T-cell (primary cell): ENCODE measurements at places on chromosomes 3 and 15. TPM values are rescaled to one million over a fixed set of nuclear protein-coding genes. Genes with fewer than 3 reads are reported as not detected.

DNA sequence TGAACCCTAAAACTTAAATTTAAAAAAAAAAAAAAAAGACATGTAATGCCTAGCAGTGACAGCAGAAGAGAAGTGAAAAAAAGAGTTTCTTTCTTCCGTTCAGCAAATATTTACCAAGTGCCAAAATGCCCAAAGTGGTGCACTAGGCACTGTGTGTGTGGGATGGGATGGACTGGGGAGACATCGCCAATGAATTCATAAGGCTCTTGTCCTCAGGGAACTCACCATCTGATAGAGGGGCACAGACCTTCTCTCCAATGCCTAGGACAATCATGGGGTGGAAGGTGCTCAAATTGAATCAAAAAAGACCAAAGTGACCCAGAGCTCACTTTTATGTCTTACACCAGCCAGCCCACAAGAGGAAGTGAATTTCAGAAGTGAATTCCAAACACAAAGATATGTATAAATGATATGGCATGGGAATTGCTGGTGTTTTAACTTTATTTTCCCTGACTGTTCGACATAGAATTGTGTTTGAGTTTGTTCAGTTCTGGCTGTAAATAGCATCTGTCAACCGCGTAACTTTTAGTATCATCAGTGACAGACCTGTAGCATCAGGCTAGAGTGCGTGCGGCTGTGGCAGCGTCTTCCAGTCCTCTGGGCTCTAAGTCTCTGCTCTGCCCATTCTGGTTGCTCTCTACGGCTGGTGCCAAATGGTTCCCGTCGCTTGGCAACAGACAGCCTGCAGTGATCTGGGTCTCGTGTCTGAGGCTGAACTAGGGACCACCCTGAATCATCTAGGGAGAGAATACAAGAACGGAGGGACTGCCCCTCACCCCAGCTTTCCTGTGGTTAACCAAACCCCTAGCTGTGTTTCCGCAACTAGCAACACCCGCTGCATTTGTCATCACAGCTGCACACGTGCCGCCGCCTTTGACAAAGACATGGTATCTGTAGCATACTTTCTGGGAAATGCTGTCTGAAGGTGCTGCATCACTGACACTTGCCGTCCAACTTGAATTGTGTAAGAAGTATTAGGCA, 154.0 kb upstream of the THBS1 start:
- H3K36me3 ChIP-seq: no peaks in the 10 kb centered on the region
- no peak overlapping the region for H3K27ac ChIP-seq
- no peaks in the 10 kb centered on the region for H3K27me3 ChIP-seq
- H3K4me3 ChIP-seq: peak overlapping the region; percentile 45
- peaks cover 22% of the 10 kb centered on the region for H3K4me1 ChIP-seq

DNA sequence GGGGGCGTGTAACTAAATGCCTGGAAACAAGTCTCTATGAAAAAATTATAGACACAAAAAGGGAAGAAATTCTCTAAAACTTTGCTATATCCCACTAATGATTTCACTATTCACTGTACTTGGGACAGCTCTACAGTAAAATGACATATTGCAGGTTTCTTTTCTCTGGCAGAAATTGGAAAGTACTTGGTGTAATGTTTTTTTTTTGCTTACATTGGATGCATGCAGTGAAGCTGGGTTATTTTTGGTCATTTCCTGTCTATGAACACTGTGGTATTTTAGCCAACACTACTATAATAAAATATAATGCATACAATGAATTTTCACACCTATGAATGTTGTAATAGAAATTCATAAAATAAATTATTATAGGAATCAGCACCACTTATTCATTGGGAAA, 109.7 kb downstream of the LRRC49 start:
- no peaks in the 10 kb centered on the region for H3K27me3 ChIP-seq
- no peaks in the 10 kb centered on the region for H3K4me1 ChIP-seq
- no peaks in the 10 kb centered on the region for H3K36me3 ChIP-seq
- no peak overlapping the region for H3K27ac ChIP-seq

DNA sequence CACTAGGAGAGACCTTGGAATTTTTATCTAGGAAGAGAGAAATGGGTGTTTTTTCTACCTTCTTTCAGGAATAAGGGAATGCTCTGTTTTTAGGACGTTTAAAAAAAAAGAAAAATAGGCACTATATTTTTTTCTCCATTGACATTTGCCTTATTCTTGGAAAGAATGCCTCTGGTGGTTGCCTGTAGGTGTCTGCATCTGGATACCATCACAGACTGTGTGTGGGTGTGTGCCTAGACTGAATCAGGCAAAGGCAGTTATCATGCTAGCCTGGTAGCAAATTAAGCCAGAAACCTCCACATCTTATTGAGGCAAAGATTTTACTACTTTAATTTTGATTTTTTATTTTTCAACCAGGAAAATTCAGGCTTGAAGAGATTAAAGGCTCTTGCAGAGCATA, 513.6 kb upstream of the KCNMB2 start:
- no peaks in the 10 kb centered on the region for H3K4me1 ChIP-seq
- DNase-seq: no peak
- H3K27me3 ChIP-seq: no peaks in the 10 kb centered on the region
- H3K4me3 ChIP-seq: no peak overlapping the region
- H3K27ac ChIP-seq: no peak overlapping the region
- no peaks in the 10 kb centered on the region for H3K36me3 ChIP-seq

CNTN4 gene
- not detected for total RNA-seq

DNA sequence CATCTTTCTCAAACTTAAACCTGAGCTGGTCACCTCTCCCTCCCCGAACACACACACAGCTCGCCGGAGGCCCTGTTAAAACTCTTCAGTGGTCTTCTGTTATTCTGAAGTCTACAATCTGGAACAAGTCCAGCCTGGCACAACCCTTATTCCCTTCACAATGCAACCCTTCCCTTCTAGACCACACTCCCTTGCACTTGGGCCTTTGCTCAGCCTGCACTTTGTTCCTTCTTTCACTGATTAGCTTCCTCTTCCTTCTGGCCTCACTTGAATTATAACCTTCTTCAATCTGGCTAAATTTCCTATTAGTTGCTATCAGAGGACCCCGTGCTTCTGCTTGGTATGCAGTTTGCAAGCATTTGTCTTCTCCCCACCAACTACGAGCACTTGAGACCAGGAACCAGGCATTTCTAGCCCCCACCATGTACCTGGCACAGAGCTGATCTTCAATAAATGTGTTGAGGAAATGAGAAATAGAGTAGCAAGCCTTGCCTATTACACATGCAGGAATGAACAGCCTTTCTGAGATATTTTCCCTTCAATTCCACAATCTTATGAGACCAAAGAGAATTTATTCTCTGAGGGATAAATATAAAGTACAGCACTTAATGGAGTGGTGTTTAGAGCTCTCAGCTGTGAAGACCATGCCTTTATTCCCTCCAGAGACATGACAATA, 663.1 kb upstream of the ADAMTS9 start:
- no peaks in the 10 kb centered on the region for H3K4me1 ChIP-seq
- DNase-seq: no peak

DNA sequence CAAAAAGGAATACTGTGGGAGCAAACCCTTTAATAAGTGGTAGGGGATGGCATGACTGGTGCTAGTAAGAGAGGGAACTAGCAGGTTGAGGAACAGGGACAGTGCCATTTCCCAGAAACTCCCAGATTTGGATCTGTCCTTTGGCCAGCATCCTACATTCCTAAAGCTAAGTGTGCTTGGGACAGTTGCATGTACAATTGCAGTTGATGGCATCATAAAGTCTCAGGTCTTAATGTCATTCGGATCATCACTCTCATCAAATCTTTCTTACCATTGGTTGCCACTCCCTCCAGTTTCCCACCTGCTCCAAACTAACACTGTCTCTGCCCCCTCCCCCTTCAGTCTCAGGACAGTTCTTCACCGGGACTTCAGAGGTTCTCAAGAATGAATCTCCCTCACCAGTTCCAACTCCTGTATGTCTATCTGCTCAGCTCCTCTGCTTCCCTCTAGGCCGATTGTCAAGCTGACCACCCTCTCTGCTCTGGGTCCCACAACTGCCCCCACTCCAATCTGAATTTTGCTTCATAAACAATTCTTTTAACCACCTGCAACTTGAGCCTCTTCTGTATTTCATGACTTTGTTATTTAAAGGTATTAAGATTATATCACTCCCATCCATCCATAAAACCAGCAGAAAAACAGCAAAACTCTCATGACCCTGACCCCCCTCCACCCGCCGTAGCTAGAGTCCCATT, 260.8 kb downstream of the CGGBP1 start:
- H3K36me3 ChIP-seq: no peaks in the 10 kb centered on the region
- peaks cover 4% of the 10 kb centered on the region for H3K4me1 ChIP-seq
- H3K4me3 ChIP-seq: no peak overlapping the region
- no peak overlapping the region for H3K27ac ChIP-seq

MITF gene
- total RNA-seq: 0.51 TPM

DNA sequence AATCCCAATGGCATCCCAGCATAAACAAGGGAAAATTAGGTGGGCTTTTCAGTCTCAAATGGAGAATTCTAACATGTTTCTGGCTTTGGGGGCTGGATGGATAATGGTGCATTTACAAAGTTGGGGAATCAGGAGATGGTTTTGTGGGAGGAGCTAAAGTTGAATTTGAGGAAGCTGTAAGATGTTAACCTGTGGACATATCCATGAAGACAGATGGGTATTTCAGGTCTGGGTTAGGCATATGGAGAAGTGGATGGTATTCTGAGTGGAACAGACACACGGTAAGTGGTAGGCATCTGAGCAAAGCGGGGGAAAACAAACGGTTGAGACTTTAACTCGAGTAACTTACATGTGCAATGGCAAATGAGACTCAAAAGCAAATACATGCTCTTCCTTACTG, 1.7 kb upstream of the LMLN start:
- no peaks in the 10 kb centered on the region for H3K27me3 ChIP-seq
- peak overlapping the region; percentile 6 for H3K27ac ChIP-seq
- no peak overlapping the region for H3K4me3 ChIP-seq
- peaks cover 49% of the 10 kb centered on the region for H3K36me3 ChIP-seq

- H3K4me1 ChIP-seq: peaks cover 3% of the 10 kb centered on the region
- H3K27ac ChIP-seq: no peak overlapping the region
- no peaks in the 10 kb centered on the region for H3K36me3 ChIP-seq
- H3K27me3 ChIP-seq: no peaks in the 10 kb centered on the region
- no peak for DNase-seq
These were observed 27.9 kb downstream of the FEM1B start for GRCh38 chr15:68305420-68305871.
